Urinary bladder (tissue), 4 donors: ENCODE measurements at places on chromosomes 5 and 9.

DNA sequence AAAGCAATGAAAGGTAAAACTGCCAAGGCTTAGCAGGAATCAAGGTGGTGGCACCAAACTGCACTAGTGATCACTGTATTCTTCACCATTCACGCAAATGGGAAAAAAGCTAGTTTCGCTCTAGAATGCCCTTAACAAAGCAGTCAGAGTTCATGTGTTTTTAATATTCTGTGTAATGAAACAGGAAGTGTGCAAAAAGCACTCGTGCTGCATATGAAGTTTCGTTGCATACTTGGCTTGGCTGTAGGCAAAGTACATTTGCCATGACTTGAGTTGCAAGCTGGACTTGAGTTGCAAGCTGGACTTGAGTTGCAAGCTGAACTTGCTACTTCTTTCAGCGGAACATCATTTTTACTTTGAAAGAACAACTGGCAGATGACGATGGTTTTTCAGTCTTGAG, 55.4 kb downstream of the FOXI1 start:
- no peak for DNase-seq

- no peak for DNase-seq
These were observed 2.3 kb downstream of the WHRN start for GRCh38 chr9:114503009-114503408.

GRCh38 chr5:74945561-74946165, 79.5 kb upstream of the FAM169A start:
- no peak for DNase-seq

GRCh38 chr9:92440751-92441046, 16.4 kb upstream of the OMD start:
- DNase-seq, result no peak

GRCh38 chr9:83012168-83012921, 50.6 kb downstream of the RASEF start:
- DNase-seq, result no peak
